ENCODE measurements at places on chromosomes 4 and X.

- DNase-seq: peak; percentile 60
Observed at GRCh38 chr4:178205826-178206225, 763.6 kb upstream of the AGA start.

GRCh38 chrX:129933700-129934099, 27.7 kb downstream of the UTP14A start:
- no peak for DNase-seq

DNA sequence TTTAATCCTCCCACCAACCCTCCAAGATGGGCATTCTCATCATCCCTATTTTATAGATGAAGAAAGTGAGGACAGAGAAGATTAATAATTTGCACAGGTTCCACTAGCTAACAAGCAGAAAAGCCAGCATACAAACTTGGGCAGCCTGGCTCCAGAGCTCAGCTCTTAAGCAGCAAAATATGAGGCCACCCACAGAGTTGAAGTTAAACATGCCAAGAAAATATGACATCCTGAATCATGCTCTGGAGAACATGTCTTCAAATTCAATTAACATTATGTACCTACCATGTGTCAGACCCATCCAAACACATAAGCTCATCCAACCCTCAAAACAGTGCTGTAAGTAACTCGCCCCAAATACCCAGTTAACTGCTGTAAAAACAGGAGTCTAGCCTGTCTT, 33.9 kb downstream of the USP46 start:
- DNase-seq: no peak

- no peak for DNase-seq
Observed at GRCh38 chr4:10232114-10232513, 115.5 kb upstream of the WDR1 start.

DNA sequence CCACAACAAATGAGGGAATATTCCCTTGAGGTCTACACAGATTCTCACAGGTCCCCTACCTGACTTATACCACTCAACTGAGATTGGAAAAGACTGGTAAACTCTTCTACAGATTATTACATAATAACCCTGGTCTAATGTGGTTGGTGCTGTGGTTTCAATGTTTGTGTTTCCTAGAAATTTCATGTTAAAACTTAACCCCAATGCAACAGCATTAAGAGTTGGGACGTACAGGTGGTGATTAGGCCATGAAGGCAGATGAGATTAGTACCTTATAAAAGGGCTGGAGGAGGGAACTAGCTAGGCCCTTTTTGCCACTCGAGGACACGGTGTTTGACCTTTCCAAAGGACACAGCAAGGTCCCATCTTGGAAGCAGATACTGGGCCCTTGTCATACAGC, 84.3 kb upstream of the TAPT1 start:
- DNase-seq: no peak

DNA sequence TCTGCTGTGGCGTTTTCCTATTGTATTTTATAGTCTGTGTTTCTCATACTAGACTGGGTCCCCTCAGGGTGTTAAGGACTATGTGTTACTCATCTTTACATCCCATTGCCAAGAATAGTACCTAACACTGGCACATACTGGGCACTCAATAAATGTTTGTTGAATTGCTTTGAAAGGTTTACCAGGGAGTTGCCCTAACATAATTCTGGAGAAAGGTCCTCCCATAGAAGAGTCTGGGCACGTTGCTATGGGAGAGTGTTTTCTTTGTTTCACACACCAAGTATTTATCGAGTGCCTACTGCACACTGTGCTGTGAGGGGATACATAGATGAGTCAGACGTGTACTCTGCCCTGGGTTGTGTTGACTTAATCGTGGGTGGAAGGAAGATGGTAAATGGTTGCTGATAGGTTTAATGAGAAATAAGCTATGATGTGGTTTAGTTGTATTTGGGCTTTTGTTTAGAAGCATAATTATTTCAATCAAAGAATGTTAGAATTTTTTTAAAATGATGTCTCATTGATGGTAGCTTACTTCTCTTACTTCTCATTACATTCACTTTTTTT, 42.9 kb downstream of the AFF1 start:
- DNase-seq: peak; percentile 89

DNA sequence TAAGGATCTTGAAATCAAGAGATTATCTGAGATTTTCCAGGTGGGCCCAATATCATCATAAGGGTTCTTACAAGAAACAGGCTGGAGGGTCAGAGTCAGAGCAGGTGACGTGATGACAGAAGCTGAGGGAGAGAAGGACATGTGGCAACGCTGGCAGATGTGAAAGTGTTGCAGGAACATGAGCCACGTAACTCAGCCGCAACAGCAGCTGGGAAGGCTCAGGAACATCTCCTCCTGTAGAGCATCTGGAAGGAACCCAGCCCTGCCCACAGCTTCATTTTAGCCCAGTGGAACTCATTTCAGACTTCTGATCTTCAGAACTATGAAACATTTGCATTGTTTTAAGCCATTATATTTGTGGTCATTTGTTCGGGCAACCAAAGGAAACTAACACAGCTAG, 156.3 kb upstream of the VEGFC start:
- DNase-seq: no peak

DNA sequence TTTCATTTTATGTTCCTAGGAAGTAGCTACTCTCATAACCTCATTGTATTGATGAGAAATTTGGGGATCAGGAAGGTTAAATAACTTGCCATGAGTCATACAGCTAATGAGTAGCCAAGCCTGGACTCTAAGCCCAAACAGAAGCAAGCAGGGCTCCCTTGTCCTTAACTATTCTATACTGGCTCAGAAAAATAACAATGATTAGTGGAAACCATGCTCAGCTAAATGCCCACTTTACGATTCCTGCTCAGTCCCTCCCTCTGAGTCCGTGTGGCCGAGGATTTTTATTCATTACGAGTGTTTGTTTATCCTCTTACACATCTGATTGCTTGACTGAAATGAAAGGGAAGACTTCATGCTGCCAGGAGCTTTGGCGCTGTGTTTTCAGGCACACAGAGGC, 100.9 kb downstream of the SLC34A2 start:
- DNase-seq: peak; percentile 69

DNA sequence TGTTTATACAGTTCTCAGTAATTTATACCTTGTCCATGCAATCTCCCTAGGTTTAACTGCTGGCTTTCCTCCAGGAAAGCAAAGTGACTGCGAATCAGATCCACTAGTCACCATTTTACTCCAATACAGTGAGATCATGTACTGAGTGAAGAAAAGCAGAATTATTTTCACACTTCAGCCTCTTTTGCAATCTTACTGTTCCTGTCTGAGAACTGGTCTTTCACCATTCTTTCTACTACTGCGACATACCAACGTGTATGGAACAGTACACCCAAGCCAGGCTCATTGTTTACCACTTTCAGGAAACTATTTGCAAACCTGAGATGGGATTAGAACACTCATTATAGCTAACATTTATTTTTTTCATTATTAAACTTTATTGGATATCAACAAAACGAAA, 8.0 kb upstream of the MSL3 start:
- no peak for DNase-seq

DNA sequence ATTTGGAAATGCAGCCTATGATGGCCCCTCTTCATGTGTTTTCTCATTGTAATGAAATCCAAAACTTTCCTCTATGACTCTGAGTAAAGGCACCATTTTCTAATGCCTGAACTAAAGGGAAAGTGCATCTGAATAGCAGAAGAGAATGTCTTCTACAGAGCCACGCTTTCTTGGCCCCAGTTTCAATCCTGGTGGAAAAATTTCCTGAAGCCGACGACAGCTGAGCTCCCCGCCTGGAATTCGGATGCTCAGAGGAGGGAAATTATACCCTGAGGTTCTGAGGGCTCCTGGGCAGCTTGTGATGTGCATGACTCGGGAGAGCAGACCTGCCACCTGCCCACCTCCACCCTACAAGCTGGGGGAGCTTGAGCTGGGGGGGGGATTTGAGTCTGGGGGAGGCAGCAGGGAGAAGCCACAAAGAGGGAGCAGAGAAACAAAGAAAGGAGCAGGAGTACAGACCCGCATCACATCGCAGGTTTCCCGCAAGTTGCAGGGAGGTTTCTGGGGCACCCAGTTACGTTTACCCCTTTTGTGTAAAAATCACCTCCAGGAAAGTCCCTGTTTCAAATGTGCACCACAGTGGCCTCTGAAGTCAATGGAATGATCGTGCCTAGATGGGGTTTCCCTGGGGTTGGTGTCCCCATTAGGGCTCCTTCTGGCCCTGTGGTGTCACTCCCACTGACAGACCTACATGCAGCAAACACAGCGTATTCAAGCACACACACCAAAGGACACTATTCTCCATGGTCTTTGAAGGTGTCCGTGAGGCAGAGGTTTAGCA, 145.6 kb upstream of the RBPJ start:
- DNase-seq: no peak

- no peak for DNase-seq
Observed at GRCh38 chrX:117508021-117508420, 608.6 kb downstream of the KLHL13 start.

- no peak for DNase-seq
Observed at GRCh38 chr4:675980-676870, 1.9 kb downstream of the MYL5 start.

- no peak for DNase-seq
Observed at GRCh38 chr4:58760100-58760499, 1649.9 kb upstream of the IGFBP7 start.

DNA sequence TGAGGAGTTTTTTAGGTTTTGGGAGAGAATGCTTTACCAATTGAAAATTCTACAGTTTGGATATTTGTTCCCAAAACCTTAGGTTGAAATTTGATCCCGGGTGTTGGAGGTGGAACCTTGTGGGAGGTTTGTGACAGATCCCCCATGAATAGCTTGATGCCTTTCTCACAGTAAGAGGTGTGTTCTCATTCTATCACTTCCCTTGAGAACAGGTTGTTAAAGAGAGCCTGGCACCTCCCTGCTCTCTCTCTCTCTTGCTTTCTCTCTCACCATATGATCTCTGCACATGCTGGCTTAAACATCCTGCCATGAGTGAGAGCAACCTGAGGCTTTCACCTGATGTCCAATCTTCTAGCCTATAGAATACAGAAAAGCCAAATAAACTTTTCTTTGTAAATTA, 1475.5 kb upstream of the AGA start:
- DNase-seq: no peak

DNA sequence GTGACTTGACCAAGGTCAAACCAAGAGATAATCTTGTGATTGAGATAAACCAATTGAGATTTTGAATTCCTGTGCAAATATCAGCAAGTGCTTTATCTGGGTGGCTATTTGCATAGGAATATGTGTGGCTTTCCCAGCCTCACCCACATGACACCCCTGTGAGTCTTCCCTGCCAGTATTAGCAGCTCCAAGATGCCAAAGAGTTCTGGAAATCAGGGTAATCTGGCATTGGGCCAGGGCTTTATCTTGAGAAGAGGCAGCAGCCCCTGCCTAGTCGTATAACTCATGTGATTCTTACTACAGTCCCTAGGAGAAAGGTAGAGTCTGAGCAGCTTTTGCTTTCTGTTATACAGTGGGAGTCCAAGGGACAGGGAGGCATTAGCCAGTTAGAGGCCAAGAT, 87.7 kb downstream of the RLIM start:
- DNase-seq: no peak

GRCh38 chrX:111506826-111507225, 4.6 kb upstream of the SERTM2 start:
- no peak for DNase-seq

DNA sequence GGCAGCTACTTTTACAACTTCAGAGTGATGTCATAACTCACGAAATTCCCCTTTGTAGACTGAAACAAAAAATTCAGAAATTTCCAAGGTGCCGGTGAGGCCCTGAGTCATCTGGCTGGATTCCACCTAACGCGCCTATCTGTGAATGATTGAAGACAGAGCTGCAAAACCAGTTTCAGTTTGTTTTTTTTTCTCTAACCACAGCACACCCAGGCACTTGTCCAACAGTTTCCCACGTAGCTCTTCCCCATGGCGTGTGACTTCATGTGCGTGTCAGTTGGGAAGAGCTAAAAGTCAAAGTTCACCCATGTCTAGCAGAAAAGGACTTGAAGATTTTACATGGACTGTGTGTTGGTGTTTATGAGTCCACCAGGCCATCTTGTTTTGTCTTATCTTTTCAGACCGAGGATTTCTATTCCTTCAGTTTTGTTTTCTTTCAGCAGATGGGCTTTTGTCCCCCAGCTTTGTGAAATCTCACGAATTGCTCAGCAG, 16.4 kb downstream of the TCEANC start:
- peak; percentile 92 for DNase-seq

DNA sequence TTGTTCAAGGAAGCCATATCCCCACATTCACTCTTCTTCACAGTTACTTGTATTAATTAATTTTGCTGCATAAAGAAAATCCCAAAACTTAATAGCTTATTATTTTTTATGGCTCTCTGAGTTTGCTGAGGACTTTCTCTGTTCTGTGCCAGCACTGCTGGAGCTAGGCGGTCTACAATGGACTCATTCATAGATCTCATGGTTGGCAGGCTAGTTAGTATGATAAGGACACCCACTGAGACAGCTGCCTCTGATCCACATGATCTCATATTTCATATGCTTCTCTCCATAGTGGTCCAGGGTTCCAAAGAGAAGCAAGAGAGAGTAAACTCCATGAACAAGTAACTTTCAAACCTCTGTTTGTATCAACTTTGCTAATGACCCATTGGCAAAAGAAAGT, 170.2 kb downstream of the ADGRA3 start:
- no peak for DNase-seq

GRCh38 chr4:65223601-65224000, 446.7 kb downstream of the EPHA5 start:
- no peak for DNase-seq

DNA sequence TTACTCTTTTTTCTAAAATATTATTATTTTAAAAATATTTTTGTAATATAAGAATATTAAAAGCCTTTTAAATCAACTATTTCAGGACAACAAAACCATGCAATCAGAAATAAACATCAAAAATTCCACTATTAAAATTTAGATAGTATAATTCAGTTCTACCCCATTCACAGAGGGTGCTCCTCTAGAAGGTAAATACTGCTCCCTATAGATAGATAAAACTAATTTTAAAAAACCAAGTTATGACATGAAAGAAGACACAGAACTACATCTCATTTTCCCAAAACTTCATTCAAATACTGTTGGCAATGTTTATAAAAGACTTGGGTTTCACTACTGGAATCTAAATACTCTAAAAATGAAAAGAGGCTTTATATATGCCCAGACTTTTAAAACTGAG, 219.3 kb downstream of the SPOCK3 start:
- no peak for DNase-seq

GRCh38 chr4:4995103-4995907, 24.0 kb downstream of the CYTL1 start:
- peak; percentile 25 for DNase-seq

- no peak for DNase-seq
Observed at GRCh38 chr4:21290562-21290961, 590.3 kb downstream of the PACRGL start.

DNA sequence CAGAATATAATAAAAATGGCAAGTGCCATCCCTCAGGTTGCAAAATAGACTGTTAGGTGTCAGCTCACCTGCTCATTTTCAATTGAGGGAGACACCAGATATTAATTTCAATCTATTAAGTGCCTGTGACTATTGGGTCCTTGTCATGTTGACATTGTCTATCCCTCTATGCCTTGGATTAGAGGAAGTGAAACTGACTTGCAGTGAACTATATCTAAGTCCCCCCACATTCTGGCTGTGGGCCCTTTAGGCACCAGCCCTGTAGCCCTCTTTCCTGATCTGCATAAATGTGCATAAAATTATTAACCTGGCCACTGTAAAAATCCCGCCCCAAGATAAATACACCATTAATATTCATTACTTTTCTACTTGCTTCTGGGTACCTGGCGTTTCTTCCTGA, 293.0 kb upstream of the CLNK start:
- DNase-seq: no peak

All from kidney glomerular epithelial cell (primary cell).